NCI-H2081 treated with DMSO at 0.1 percent for 48 hours (cell line): ENCODE measurements at places on chromosomes 11 and 22.

- DNase-seq = no peak
These were observed 489 bp downstream of the NUP98 start for GRCh38 chr11:3796801-3797328.

DNA sequence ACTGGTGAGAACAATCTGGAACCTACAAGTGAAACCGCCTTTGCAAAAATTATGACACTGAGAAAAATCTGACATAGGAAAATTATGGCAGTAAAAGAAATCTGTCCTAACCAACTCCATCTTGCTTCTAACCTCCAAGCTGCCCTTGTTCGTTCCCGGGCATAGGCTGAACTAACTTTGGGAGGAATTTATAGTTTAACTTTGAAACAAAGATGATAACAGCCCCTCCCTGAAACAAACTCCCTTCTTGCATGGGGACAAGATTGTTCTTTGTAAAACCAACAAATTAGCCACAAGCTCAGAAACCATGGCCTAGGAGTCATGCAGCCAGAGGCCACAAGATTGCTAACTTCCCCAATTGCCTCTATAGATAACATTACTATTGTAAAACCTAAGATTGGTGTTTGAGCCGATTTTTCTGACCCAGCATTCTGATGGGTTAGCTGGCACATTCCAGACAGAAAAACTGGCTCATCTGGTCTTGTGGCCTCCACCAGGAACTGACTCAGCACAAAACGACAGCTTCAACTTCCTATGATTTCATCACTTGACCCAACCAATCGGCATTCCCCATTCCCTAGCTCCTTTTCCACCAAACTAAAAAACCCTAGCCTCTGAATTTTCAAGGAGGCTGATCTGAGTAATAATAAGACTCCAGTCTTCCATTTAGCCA is 3.6 kb upstream of the CCDC81 start:
- DNase-seq = no peak

- no peak for DNase-seq
These were observed 6.1 kb downstream of the SMCO4 start for GRCh38 chr11:93537049-93537448.

DNA sequence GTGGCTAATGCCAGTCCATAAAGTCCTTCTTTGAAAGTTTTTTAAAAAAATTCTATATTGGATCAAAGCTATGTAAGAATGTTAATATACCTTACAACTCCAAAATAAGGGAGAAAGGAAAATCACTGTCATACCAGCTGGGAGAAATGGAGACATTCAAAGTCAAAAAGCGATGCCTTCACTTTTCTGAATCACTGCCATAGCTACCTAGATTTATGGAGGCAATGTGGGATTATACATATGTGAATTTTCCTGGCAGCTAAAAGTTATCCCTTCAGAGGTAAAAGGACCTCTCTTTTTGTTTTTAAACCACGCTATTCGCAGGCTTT is 59.6 kb upstream of the PDE3B start:
- no peak for DNase-seq
